Activated B cell treated with CpG ODN at 0.5 μM for 24 hours (primary cell): ENCODE measurements at places on chromosomes 11 and 22. TPM values are rescaled to one million over a fixed set of nuclear protein-coding genes. Genes with fewer than 3 reads are reported as not detected.

DNA sequence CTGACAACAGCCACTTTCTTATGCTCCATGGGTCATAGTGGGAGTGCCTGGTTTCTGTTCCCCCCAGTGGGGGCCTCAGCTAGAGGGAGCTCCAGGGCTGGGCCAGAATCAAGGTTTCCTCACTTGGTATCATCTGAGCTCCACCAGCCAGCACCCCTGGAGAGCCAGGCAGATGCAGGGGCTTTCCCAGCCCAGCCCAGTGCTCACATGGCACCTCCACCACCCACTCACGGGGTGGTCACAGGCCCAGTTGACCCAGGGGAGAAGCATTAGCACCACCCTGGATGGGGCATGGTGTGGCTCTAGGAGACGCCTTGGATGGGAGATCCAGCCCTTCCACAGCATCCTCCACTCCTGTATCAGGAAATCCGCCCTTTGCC is 24.1 kb upstream of the WNT7B start:
- H3K4me1 ChIP-seq: peaks cover 22% of the 10 kb centered on the region
- H3K36me3 ChIP-seq: no peaks in the 10 kb centered on the region
- no peaks in the 10 kb centered on the region for H3K27me3 ChIP-seq
- H3K4me3 ChIP-seq: no peak overlapping the region
- H3K27ac ChIP-seq: no peak overlapping the region

GRCh38 chr11:116353589-116353988 is 419.2 kb downstream of the BUD13 start:
- no peak overlapping the region for H3K27ac ChIP-seq
- H3K4me3 ChIP-seq: no peak overlapping the region
- H3K36me3 ChIP-seq: no peaks in the 10 kb centered on the region
- H3K27me3 ChIP-seq: peaks cover 6% of the 10 kb centered on the region
- DNase-seq: no peak

DNA sequence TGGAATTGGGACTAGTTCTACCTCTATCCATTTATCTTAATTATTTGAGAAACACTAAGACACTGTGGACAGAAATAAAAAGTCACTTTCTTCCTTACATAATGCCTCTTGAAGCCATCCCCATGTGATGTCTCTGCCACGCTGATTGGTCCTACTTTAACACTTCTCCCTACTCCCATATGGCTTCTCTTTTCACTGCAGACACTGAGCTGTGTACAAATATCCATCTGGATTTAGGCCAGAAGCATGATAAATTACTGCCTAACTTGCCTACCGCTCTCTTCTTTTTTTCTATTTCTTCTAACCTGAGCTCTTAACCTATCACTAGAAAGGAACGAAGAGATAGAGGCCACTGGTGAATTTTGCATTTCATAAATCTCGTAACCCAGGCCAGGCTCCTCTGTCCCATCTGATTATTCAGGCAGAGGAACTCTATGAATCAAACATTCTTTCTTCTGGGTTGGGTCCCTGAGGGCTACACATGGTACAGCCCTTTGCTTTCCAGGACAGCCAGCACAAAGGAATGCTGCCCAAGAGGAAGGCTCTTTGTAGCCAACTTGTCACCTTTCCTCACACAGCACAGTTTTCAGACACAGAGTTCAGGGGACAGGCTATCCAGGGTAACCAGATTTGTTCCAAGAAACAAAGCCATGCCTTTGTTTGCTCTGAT is 878.5 kb upstream of the LRRC4C start:
- DNase-seq: no peak
- H3K4me1 ChIP-seq: no peaks in the 10 kb centered on the region
- H3K27me3 ChIP-seq: no peaks in the 10 kb centered on the region
- H3K36me3 ChIP-seq: no peaks in the 10 kb centered on the region

- no peak for DNase-seq
- H3K4me1 ChIP-seq: no peaks in the 10 kb centered on the region
- no peak overlapping the region for H3K27ac ChIP-seq
- no peaks in the 10 kb centered on the region for H3K27me3 ChIP-seq
Measured at GRCh38 chr11:92087725-92088537, 136.7 kb upstream of the FAT3 start.

GRCh38 chr22:21967693-21968271 is 14.8 kb downstream of the TOP3B start:
- no peak for DNase-seq
- H3K27me3 ChIP-seq: no peaks in the 10 kb centered on the region
- no peak overlapping the region for H3K4me3 ChIP-seq

The PC gene
- 4.3 and 5.0 TPM in 2 replicates for total RNA-seq

The C11orf16 gene
- total RNA-seq: not detected in 2 replicates
